ENCODE measurements at places on chromosomes 11 and 22.
A peak's percentile ranks its signal among the peaks of the same experiment; 100 is the strongest.

- DNase-seq: no peak
Measured at GRCh38 chr22:44677353-44677840, 24.6 kb upstream of the PRR5 start.

- peak; percentile 74 for DNase-seq
Measured at GRCh38 chr11:78798663-78799062, 224.0 kb upstream of the NARS2 start.

DNA sequence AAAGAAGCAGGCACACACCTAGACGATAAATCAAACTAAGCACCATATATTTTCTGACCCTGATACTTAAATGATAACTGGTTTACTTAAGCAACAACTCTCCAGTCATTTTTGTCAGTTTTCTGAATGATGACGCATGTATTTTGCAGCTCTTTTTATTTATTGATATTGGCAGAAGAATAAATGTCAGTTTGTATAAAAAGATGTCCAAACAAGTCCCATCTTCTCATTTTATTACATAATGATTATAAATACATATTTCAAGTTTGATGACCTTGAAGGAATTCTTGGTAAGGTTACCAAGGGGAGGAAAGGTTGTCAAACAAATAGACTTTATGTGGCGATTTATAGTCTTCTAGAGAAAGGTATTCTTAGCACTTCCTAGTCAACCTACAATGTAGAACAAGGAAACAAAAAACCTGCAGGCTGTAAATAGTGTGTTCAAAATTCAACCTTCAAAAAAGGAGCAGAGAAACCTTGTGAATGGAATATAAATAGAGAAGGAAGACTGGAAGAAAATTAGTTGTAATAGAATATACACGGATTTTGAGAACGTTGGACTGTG lies 190.7 kb downstream of the JRKL start:
- DNase-seq: no peak

DNA sequence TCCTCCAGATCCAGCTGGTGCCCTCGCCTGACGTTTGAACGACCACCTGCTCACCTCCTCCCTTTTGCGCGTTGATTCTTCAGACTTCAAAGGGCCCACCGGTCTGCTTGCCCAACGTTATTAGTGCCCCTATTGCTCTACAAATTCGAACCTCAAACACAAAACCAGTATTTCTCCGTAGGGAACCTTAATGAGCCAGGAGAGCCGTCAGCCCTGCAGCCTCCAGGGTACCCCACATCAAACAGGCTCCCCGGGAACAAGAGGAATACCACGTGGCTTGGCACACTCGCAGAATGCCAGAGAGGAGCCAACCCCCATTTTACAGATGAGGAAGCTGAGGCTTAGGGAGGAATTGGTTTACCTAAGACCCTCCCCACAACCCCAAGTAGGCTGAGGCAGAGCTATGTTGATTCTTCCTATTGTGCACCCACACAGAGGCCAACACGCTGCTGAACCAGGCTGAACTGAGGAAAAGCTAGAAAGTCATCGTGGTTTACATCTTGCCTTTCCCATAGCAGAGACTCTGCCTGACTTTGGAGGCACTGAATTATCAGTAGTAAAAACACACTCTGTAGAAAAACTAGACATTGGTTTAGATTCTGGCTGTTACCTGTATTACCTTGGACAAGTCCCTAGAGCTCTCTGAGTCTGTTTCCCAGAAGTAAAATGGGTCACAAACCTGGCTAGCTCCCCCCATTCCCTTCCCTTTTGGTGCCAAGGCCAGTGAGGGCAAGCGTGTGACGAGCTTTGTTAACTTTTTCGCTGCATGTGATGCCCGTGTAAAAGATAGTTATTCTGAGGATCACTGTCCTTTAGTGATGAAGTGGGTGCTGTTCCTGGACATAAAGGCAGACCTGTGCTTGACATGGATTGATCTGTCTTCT lies 764 bp downstream of the TKFC start:
- DNase-seq: no peak

DNA sequence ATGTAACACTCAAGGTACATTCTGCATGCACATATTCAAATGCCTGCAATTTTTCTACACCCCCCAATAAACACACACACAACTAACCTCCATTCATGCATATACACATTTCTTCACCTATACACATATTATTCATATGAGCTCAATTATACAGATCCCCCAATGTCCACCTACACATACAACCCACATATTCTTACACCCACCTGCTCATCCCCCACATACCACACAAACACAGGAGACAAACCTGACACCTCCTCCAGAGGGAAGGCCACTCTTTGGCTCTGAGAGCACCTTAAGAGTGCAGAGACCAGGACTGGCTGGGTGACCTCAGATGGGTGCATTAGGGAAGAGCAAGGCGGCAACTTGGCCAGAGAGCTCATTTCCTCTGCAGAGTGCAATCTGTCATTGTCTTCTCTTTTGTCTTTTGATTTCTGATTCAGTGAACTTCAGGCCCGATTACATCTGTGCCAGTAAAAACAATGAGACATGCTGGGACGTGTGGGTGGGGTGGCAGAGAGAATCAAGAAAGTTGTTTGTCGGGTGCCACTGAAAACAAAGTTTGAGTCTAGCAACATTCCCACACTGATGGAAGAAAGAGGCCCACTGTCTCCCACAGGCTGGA lies 208.4 kb downstream of the NXPE2 start:
- DNase-seq: no peak

GRCh38 chr11:122836916-122837315 lies 1.4 kb upstream of the CRTAM start:
- no peak for DNase-seq

- DNase-seq: no peak
Measured at GRCh38 chr11:38884145-38884865, 2286.3 kb upstream of the RAG2 start.

GRCh38 chr11:89201138-89201537 lies 23.5 kb downstream of the TYR start:
- no peak for DNase-seq

DNA sequence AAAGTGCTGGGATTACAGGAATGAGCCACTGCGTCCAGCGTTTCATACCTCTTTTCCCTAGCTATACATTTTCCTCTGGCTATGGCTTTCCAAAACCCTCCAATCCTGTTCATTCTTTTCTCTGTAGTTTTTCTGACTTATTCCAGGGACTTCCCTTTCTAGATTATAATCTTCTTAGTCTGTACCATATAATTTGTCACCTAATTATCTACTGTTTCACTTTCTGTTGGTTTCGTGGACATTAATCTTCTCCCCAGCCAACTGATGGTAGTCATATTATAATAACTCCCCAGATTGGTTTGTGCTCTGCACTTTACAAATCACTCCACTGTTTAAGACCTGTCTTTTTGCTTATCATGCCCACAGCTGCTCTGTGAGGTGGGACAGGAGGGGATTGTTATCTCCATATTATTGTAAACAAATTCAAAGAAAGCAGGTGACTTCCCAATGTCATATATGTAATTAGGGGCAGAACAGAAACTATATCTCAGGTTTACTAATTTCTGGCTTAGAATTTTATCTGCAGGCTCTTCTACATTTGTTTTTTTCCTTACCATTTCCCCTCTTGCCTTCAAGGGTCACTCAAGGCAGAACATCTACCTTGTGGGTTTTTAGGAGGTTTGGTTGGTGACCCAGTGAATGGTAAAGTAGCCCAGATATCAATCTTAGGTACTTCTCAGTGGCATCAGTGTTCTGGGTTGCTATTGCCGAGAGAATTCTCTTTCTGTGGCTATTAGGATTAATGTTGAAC lies 23.9 kb downstream of the STIM1 start:
- DNase-seq: no peak

- no peak for DNase-seq
Measured at GRCh38 chr11:3623121-3623520, 18.7 kb downstream of the ART5 start.

GRCh38 chr22:28034760-28035401 lies 115.8 kb upstream of the PITPNB start:
- peak; percentile 66 for DNase-seq

- DNase-seq: no peak
Measured at GRCh38 chr11:2550606-2550970, 105.8 kb downstream of the KCNQ1 start.
